ENCODE measurements at places on chromosomes 4 and X.

GRCh38 chr4:110059556-110060191 is 138.7 kb downstream of the ELOVL6 start:
- DNase-seq, result no peak

DNA sequence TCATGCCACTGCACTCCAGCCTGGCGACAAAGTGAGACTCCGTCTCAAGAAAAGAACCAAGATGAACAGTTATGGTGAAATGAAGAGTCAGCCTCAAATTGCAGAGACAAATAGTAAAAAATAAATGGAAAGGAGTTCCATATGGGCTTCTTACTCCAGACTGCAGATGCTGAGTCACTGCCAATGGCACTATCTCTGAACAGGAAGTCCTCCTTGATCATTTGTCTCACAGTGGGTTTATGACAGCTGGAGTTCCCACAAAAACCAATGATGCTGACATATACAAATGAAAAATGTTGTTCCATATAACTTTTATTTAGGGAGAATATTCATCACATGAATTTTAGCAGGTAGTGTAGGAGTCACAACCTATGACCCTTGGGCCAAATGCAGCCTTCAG is 631.6 kb downstream of the PCDH18 start:
- no peak for DNase-seq

- no peak for DNase-seq
Observed at GRCh38 chr4:77110730-77111129, 34.9 kb upstream of the CCNI start.

GRCh38 chrX:111375747-111376146 is 36.2 kb downstream of the DCX start:
- no peak for DNase-seq

GRCh38 chr4:150145946-150146340 is 67.7 kb downstream of the DCLK2 start:
- no peak for DNase-seq

GRCh38 chr4:7132730-7133582 is 59.4 kb upstream of the SORCS2 start:
- DNase-seq, result no peak

- DNase-seq, result no peak
Observed at GRCh38 chrX:106588801-106589200, 23.0 kb upstream of the RADX start.

- DNase-seq, result no peak
Observed at GRCh38 chr4:152777488-152777887, 2.0 kb downstream of the TIGD4 start.

DNA sequence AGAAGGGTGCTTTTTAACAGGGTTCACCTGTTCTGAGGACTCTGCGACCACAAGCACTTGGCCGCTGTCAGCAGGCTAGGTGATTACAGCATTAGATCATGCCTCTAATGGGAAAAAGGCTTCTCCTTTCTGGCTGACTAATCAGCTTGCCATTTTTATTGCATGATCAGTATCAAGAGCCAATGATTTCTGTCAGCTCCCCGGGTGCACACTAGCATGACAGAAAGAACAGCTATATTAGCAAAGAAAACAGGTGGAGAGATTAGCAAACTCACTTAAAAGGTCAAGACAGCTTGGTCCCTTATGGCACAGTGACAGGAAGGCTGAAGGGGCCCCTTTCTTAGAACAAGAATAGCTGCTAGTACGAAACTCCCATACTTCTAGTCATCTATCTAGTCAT is 170.0 kb downstream of the SMIM20 start:
- DNase-seq, result no peak

- DNase-seq, result no peak
Observed at GRCh38 chr4:42478946-42479345, 81.7 kb downstream of the SHISA3 start.

DNA sequence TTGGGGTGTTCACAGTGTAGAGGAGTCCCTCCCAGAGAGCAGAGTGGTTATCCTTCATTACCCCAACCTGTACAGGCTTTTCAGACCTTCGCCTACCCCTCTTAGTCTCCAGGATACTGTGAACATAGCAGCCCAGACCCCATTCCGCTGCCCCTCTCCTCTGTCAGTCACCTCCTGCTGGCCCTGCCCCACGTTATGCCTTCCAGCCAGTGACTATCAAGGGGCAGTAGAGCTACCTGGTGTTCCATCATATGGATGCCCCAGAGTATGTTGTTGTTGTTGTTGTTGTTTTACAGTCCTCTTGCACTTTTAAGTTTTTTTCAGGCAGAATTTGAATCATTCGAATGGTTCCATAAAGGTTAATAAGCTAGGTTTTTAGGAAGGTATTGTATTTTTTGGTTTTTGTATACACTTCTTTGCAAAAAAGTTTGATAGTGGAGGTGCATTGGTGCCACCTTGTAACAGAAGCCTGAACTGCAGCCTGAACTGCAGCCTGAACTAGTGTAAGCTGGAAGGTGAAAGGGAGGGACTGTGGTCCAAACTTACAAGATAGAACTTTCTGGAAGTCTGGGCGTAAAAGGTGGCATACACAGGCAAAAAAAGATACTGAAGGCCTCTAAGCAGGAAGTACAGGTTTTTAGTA is 101.4 kb upstream of the RAB40AL start:
- no peak for DNase-seq

DNA sequence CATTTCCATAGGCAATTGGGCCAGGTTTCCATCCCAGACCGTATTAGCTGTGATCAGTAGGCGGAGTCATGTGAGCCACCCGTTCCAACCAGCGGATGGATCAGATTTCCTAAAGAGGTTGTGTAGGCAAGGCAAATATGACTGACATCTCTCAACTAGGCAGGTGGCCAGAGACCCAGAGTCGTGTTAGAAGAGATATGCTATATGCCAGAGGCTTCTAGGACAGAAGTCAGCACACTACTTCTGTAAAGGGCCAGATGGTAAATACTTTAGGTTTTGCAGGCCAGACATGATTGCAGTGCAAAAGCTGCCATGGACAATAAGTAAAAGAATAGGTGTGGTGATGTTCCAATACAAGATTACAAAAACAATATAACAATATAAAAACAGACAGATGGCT is 788.4 kb downstream of the RPA4 start:
- DNase-seq, result no peak

DNA sequence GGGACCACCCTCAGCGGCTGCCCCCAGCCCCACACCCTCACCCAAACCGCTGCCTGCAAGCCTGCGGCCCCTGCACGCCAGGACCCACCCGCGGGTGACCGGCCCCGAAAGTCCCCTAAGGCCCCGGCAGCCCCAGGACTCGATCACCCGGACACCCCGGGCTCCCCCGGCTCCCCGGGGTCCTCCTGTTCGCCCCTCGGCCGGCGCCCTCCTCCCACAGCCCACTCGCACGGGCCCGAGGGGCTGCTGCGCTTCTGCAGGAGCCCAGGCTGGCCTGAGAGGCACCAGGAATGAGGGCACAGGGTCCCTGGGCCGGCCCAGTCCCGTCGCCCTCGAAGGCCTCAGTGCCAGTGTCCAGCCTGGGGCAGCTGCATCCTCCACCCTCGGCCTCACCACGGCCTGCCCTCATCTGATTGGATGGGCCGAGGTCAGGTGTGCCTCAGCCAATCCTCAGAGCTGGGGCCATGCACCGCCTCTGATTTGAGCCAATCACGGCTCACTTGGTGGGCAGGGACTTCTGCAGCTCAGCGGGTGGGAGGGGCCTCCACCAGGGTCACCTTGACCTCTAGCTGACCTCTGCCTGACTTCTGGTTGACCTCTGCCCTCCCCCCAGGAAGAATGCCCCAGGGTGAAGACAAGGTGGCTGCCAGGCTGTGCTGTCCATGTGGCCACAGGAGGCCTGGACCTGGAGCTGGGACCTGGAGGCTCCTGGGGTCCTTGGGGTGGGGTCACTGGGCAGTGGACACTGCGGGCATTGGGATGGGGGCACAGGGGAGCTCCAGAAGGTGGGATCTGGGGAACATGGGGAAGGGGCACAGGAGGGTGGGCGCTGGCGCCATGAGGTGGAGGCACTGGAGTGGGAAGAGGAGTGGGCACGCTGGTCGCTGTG is 97.6 kb upstream of the NKX1-1 start:
- DNase-seq, result no peak

GRCh38 chr4:150583287-150584110 is 1.5 kb downstream of the MAB21L2 start:
- DNase-seq, result no peak

DNA sequence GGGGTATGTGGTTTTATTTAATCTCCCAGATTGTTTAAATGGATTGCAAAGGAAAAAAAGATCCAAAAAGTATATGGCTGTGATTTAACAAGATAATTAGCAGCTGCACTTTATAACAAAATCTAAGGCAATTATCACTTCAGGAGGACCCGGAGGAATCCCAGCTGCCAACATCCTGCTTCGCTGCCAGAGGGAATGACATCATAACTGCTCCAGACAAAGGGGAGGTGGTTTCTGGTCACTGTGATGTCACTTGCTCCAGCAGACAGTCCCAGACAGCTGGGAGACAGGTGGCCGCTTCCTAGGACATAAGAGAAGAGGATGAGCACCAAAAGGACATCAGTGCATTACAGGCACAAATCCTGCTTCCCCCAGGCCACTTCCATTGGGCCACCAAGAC is 371.0 kb downstream of the BCOR start:
- no peak for DNase-seq

DNA sequence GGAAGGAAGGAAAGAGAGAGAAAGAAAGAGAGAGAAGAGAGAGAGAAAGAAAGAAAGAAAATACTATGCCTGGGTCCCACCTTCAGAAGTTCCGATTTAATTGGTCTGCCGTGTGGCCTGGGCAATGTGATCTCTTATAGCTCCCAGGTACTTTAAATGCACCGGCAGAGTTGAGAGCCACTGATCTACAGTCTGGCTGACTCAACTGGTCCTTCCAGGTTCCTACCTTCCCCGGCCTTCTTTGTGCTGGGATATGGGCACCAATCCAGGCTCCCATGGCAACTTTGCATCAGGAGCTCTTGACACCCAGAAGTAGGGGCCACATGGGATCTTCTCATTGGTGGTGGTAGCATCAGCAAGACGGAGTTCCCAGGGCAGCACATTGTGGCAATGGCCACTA is 186.5 kb upstream of the ATP6AP2 start:
- DNase-seq, result no peak
